AG04450 (cell line): ENCODE measurements at places on chromosomes 7 and 10. TPM values are rescaled to one million over a fixed set of nuclear protein-coding genes. Genes with fewer than 3 reads are reported as not detected.
A peak's percentile ranks its signal among the peaks of the same experiment; 100 is the strongest.

DNA sequence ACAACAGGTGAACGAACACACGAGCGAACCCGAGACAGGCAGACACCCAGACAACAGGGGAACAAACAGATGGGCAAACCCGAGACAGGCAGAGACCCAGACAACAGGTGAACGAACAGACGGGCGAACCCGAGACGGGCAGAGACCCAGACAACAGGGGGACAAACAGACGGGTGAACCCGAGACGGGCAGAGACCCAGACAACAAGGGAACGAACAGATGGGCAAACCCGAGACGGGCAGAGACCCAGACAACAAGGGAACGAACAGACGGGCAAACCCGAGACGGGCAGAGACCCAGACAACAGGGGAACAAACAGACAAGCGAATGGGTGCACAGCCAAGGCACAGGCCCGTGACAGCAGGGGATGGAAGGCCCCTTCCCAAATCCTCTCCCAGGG is 264.7 kb downstream of the ELFN1 start:
- DNase-seq = no peak

- DNase-seq = no peak
Measured at GRCh38 chr7:66507764-66508296, 120.9 kb upstream of the KCTD7 start.

GRCh38 chr7:110001254-110001938 is 1089.5 kb upstream of the LRRN3 start:
- no peak for DNase-seq

- DNase-seq = no peak
Measured at GRCh38 chr7:157265051-157265450, 71.8 kb upstream of the DNAJB6 start.

- DNase-seq = no peak
Measured at GRCh38 chr10:113618338-113618737, 45.5 kb downstream of the NRAP start.

GRCh38 chr10:25631471-25631870 is 302.6 kb upstream of the MYO3A start:
- DNase-seq = no peak

DNA sequence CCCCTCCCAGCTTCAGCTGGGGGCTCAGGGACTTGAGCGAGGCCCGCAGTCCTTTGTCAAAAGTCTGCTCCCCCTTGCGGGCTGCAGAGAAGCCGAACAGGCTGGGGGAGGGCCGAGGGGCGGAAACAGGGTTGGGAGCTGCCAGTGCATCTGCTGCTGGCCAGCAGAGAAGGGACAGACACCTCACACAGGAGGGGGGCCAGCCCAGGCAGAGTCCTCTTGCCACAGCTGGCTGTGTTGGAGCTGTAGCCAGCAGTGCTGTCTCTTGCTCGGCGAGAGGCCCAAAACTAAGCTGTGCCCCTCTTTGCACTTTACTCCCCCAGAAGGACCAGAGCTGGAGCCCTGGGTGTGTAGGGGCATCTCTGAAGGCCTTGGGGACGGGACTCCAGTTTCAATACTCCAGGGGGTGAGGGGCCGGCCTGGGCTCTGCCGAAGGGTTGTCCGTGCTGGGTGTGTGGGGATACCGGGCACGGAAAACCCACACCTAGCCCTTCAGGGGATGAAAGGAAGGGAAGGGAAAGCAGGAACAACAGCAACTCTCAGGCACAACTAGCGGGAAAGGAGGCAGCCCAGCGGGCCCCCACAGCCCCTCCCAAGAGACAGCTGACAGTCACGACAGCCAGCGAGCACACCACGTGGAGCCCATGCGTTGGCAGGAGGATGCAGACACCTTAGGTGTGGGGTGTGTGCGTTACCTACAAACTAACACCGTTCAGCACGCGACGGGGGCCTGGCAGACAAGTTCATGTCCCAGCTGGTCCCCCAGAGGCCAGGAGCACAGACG is 17.8 kb downstream of the YKT6 start:
- DNase-seq = no peak

GRCh38 chr7:64555046-64555445 is 7.8 kb downstream of the ZNF680 start:
- no peak for DNase-seq

DNA sequence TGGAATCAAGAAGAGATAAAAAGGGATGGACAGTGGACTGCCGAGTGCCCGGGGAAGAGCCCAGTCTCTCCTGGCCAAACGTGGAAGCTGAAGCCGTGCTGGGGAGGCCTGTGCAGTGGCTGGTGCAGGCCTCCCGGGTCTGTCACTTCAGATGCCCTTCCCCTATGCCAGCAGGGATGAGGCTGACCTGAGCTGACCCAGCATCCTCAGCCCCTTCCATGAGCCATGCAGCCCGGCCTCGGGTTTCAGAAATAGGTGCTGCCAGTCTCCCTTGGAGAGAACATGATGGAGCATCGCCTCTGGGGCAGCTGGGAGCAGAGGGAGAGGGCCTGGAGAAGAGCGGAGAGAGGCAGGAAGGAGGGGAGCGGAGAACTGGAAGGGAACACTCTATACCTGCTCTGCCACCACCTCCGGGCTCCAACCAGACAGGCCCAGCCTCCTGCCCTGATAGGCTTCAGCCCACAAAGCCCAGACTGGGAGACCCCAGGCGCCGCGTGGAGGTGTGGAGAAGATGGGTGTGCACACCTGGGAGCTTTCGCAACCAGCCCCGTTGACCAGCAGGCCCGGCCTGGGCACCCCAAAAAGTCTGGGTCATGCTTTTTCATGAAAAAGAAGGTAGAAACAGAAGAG is 68.6 kb upstream of the PPP2R2D start:
- no peak for DNase-seq

- DNase-seq = peak; percentile 68
Measured at GRCh38 chr10:24958091-24958720, 5.8 kb upstream of the PRTFDC1 start.

DNA sequence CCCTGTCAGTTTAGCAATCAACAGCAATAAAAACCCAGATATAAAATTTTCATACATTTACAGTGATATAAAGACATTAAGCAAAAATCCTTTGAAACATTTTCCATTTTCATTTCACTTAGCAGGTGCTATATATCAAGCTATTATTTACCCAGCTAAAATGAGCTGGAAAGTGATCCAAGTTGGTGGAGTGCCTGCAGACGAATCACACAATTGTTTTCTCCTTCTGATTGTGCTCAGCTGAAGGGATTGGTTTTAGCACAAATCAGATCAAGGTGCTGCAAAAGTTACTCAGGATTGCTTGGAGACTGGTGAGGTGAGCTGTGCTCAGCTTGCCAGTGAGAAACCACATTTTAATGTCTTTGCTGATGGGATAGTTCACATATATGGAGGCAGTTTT is 138.1 kb downstream of the LRMDA start:
- no peak for DNase-seq

GRCh38 chr7:106219170-106219569 is 65.6 kb downstream of the NAMPT start:
- no peak for DNase-seq

DNA sequence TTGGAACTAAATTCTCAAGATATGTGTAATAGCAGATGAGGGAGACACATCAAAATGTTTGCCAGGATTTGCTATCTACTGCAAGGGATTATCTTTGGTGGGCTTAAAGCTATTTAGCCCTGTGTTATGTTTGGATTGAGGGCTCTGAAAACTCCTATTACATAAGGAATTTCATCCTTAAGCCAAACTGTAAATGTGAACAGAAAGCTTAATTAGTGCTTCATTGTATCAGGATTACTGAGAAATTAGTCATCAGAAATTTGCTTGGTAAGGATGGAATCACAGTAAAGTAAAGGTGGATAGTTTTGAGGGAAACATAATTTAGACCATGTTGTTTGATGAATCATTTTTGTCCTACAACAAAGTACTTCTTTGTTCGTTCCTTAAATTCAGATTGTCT is 8.3 kb downstream of the ANKRD7 start:
- no peak for DNase-seq

LIPK gene
- polyA plus RNA-seq = not detected in 2 replicates

CLDN3 gene
- polyA plus RNA-seq = not detected in 2 replicates

RSBN1L gene
- polyA plus RNA-seq = 9.3 and 14.0 TPM in 2 replicates

FAM131B gene
- polyA plus RNA-seq = 3.1 and 4.2 TPM in 2 replicates
